ENCODE measurements at places on chromosomes 7 and 10.

DNA sequence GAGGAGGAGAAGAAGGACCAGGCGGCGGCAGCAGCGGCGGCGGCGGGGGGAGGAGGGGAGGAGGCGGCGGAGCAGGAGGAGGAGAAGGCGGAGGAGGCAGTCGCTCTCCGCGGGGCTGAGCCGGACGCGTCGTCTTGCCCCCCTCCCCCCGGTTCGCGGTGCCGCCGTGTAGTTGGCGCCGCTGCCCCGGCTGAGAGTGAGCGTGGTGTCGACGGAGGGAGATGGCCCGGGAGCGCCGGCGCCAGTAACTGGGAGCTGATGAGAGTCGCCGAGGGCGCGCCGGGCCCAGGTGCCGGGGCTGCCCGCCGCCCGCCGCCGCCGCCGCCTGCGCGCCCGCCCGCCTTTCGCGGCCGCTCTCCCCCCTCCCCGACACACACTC is 257 bp downstream of the WAC start:
- no peak for DNase-seq

- DNase-seq = no peak
These were observed 200.4 kb downstream of the DKK1 start for GRCh38 chr10:52514481-52514880.

DNA sequence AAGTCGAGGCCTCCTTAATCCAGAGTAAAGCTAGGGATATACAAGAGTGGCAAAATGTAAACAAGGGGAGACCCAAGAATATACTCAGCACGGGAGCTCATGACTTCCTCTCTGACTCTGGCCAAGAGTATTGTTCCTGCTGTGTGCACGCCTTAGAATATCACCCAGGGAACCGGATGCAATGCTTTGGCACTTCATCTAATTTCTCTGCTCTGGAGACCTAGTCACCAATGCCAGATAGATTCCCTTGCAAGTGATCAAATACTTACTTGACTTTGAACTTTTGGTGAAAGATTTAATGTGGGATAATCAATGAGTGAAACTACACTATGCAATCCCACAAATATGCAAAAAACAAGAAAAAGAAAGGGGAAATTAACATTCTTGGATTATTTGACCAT is 695.5 kb downstream of the INHBA start:
- DNase-seq = no peak

DNA sequence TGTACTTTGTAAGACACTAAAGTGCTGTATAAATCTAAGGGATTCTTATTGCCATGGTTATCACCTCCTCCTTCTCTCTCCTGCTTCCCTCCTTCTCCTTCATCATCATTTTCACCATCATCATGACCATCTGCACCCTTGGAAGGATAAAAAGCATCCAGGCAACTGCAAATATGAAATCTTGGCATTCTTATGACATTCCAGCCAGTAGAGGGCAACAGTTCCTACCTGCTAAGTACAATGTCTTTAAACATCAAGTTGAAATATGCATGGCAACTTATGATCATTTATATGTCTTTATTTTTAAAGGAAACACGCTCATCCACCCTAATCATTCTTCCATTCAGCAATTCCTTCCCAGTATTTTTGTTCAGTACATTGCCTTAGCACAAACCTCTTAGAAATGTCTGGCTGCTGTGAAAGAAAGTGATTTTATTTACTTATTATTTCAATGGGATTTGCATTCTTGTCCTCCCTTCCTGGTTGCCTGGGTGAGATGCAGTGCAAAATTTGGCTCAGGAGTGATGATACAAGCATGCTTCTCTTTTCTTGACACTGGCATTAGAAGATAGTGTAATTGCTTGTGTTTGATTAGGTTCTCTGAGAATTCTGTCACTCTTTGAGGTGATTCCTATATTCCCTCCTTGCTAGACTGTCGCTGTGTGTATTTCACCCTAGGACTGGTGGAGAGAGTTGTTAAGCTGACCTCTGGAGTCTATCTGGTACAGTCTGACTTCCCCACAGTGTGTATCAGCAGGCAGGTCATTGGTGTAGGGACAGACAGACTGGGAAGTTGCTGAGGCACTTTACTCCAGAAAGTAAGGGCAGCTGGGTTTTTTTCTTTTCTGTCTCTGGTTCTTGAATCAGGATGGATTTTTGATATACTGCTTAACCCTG is 188.5 kb upstream of the BMPER start:
- peak; percentile 30 for DNase-seq

DNA sequence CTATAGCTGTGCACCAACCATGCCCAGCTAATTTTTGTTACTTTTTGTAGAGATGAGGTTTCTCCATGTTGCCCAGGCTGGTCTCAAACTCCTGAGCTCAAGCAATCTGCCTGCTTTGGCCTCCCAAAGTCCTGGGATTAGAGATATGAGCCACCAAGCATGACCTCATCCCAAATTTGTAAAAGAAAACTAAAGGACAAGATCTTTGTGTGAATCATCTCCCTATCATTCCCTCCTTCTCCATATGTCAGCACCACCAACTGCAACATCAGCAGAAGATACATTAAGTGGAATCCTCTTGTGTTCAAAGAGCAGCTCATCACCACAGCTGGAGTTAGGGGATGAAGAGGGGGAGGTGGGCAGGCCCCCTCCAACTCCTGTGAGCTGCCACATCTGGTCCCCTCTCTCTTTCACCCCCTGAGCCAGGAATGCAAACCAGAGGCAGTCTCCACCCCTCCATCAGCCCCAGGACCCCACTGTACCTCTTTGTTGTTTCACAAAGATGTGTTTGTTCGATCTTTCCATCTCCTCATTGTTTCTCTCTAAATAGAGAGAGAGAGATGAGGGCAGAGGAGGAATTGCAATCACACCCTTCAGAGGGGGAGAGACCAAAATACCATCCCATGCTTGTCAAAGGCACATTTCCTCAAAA is 47.3 kb upstream of the PIP4K2A start:
- DNase-seq = no peak

GRCh38 chr7:1664711-1665548 is 5.1 kb upstream of the ELFN1 start:
- peak; percentile 70 for DNase-seq

DNA sequence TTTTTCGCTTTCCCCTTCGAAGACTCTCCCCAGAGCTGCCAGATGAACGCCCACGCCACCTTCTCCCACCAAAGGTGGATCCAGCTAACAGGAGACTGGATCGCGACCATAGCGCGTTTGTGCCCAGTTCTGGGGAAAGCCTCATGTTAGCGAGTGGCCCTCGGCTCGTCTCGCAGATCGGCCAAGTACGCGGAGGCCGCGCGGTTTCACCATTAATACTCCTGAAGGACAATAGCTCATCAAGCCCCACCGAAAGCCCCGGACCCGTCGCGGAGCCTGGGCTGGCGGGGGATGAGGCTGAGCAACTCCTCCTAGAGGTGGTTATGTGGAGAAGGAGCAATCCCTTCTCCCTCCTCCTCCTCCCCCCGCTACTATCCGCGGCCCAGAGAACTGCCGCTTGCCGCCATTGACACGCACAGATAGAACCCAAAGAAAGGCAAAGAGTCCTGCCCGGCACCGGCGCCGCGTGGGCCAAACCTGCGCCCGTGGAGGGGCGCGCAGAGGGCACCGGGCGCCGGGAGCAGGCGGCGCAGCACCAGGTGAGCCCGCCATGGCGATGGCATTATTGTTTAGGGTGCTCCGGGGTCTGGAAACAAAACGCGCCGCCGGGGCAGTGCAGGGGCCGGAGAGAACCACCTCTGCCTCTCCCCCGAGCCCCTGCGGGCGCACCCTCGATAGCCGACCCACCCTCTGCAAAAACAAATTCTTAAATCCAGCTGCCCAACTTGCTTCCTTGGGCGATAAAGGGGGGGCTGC is at the start of gene MACROH2A2:
Gene MACROH2A2 (plus strand): TSS at position 385 of the 756 bp plus-strand sequence. CDS start 22,813 bp downstream, outside the sequence.
- peak; percentile 75 for DNase-seq

DNA sequence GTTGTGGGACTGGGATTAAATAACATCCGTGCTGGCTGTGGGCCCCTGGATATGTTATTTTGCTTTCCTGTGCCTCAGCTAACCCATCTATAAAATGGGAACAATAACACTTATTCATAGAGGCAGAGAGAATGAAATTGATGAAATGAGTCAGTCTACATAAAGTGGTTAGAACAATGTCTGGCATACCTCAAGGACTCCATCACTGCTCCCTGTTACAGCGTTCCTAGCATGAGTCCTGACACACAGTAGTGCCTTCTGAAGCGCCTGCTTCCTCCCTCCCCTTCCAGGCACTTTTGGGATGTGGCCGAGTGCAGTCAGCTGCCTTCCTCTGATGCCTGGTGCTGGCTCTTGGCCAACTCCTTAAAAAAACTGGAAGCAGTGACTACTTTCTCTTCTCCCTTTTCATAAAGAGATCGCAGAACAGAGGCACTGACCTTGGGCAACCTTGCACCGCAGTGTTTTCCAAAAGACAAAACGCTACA is 108.4 kb upstream of the ZMIZ1 start:
- DNase-seq = peak; percentile 73

DNA sequence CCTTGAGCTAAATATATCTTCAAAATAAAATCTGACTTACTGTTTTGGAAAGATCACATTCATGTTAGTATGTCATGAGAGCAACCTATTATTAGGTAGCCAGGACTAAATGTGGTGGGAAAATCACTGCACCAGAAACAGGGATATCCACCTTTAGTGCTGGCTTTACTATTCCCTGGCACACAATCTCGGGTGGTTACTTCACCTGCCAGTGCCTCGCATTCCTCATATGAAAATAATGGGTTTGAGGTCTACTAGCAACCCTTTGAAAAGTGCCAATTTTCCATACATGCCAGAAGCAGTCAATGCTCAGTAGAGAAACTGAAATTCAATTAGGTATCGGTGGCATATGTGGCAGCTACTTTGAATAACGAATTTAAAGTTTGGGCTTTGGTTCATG is 36.8 kb downstream of the PTN start:
- DNase-seq = no peak

DNA sequence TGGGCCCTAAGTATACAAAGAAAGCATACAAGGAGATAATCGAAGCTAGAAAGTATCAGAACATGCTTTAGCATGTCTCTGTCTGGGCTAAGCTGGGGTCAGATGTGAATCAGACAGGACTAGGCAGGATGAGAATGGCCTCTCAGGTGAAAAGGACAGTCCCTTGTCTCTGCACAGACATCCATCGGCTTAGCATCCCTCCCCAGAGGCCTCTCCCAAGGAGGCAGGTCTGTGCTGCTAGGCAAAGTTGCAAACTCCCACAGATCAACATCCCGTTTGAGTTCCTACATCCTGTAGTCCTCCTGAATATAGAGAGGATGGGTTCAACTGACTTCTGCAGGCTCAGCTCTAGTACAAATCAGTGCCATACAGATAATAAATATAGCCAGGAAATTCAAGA is 24.5 kb downstream of the CHST15 start:
- DNase-seq = peak; percentile 76

DNA sequence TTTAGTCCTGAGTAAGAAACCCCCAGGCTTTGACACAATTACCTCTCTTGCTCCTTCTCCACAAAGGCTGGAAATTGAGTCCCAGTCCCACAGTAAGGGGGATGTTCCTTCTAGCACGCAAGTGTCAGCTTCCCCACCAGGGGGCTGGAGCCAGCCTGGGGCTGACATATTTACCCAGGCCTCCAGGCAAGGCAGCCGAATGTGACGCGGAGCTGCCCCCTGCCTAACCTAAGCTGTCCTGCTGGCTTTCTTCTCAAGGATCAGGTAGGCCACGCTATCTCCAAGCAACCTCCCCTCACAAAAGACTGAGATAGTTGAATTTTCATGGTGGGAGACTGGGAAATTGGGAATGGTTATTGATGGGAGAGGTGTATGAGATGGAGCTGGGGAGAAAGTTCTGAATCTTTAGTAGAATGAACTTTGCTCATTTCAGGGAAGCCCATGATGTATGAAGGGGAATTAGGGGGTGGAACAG is 19.2 kb upstream of the BMPER start:
- peak; percentile 10 for DNase-seq

DNA sequence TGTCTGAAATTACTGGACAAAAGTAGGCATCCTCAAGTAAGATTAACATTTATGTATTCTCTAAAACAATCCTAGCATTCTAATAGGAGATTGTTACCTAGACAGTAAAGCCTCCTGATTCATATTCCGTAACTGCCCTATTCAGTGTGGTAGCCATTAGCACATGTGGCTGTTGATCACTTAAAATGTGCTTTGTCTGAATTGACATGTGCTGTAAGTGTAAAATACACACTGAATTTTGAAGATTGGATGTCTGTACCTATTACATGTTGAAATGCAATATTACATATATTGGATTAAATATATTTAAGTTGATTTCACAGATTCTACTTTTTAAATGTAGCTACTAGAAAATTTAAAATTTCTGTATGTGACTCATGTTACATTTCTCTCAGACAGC is 14.6 kb downstream of the EDRF1 start:
- no peak for DNase-seq

- peak; percentile 49 for DNase-seq
These were observed 588 bp downstream of the GLI3 start for GRCh38 chr7:42236266-42236975.

- no peak for DNase-seq
These were observed 27.0 kb downstream of the DLD start for GRCh38 chr7:107917763-107918651.

GRCh38 chr7:36951257-36951697 is 227.0 kb upstream of the AOAH start:
- no peak for DNase-seq

DNA sequence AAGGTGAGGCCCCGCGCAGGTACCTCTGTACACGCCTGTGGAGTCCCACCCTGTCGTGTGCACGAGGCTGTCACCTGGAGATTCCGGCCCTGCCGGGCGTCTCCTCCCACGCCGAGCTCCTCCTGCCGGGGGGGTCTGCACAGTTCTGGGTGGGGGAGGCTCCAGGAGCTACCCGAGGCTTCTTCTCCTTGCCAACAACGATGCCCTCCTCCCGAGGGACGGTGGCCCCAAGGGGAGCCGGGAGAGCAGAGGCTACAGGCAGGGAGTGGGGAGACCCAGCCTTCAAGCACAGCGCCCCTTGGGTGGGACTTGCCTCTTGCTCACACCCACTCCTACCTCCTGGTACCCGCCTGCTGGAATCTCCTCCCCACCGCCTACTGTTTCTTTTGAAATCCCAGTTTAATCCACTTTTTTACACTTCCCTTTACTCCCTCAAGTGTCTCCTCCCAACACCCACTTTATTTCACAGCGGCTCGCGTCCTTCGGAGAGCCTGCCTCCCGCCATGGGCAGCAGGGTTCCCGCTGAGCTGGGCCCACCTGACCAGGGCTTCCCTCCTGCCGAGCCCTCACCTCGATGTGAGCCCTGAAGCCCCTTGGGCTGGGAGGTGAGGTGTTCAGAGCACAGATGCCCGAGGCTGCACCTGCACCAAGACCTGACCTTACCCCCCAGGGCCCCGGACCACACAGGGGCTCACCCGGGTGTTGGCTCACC is 338.1 kb downstream of the DNAJB6 start:
- DNase-seq = no peak

GRCh38 chr7:132108563-132108962 is 467.7 kb downstream of the PLXNA4 start:
- no peak for DNase-seq

GRCh38 chr7:27976531-27976930 is 204.1 kb downstream of the JAZF1 start:
- no peak for DNase-seq
